Activated naive CD4-positive, alpha-beta T cell treated with Interleukin-2 at 50 U/mL for 16 hours (primary cell): ENCODE measurements at places on chromosomes 12 and 14.

DNA sequence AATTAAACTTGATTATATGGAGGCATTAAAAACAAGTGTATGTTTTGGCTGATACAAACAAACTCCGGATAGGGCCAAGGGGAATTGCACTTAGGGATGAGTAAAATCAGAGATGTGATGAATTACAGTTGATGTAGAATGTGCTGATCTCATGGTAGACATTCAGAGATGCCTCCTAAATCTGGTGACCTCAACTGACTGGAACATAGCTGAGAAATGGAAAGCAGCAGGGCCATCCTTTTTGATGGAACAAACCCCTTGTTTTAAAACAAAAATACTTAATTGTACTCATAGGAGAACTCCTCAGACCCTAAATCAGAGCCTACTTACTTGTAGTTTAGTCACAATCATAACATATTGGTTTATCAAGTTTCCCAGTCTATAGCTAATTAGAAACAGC lies 122.8 kb downstream of the C12orf75 start:
- no peak for DNase-seq

DNA sequence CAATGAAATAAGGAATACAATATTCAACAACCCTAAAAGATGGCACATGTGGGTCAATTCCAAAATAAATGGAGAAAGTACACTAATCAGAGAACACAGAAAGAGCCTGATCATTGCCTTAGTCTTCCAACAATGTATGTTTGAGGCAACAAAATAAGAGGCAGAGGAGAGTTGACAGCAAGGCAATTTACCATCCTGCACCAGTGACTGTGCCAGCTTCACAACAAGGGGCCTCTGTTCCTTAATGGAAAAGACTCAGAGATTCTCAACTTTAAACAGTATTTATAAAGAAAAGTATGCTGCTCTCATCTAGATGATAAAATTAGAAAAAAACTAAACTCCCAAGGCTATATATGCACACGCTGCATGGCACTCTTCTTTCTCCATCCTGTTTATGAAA lies 25.9 kb downstream of the EPS8 start:
- DNase-seq, result no peak

DNA sequence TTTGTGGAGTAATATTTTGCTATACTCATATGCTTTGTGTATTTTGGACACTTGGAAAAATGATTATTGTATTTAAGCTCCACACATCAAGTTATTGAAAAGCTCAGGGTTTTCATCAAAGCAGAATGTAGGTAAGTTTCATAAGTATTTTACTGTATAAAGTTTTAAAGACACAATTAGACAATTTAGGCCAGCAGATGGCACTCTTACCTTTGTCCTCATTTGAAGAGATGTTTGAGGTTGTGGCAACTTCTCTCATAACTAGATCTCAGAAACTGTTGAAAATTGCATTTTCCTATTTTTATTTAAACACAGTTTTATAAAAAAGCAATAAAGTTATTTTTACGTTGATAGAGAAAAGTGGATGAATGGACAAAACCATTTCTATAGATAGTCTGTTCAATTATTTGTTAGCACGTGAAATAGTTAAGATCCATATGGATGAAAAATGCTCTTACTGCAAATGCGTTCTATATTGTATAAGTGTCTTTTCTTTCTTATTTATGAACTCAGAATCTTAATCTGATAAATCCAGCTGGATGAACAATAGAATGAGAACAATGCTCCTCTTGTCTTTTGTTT lies 300.0 kb downstream of the AEBP2 start:
- peak; percentile 15 for DNase-seq

GRCh38 chr12:113416091-113416754 lies 6.0 kb upstream of the SDSL start:
- DNase-seq, result no peak

DNA sequence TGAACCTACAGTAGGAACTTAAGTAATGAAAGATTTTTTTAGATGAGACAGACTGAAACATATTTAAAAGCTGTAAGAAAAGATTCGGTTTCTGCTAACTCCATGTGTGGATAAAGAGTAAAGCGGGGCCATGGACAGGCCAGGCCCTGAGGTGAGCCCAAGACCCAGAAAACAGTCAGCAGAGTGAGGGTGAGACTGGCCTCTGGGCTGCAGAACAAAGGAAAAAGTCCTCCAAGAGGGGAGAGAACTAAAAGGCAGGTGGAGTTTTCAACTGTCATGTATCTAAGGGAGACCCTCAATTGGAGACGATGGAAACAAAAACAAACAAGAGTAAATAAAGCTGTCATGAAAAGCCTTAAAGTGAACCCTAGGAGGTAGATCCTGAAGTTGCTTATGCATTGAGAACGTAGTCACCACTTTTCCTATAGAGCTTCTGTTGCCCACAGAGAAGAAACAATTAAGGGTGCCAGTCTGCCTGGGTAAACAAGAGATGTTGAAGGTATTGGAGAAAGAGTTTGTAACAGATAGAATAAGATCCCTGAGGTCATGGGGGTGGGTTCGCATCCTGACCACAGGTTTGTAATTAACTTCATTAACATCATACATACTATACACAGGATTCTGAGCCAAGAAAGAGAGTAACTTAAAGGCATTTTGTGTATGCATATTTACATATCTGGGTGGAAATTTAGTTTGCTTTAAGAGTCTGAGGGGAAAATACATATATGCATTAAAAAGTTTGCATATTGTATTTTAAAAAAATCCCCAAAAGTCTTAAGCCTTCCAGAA lies 268.7 kb upstream of the PDE3A start:
- no peak for DNase-seq

GRCh38 chr14:103169954-103170353 lies 46.7 kb downstream of the TNFAIP2 start:
- DNase-seq, result no peak

GRCh38 chr12:90030726-90031125 lies 322.1 kb upstream of the ATP2B1 start:
- DNase-seq, result no peak

- DNase-seq, result no peak
Measured at GRCh38 chr12:108981835-108982234, 39.0 kb downstream of the SVOP start.

- no peak for DNase-seq
Measured at GRCh38 chr12:106750524-106750923, 24.0 kb upstream of the RIC8B start.

DNA sequence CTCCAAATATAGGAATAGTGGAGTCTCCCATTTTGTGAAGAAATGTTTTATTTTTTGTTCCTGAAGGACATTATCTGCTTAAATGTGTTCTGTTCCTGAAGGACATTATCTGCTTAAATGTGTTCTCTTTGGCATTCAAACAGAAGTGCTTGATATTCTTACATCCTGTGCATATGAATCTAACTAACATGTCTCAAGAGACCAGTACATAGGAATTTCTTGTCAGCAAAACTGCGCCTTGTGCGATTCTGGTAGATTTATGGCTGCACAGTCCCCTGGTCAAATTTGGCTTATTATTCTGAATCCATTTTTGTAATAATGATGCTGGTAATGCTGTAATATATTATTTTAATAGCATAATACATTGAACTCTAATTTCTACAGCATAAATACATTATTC lies 722.4 kb downstream of the NOVA1 start:
- no peak for DNase-seq

DNA sequence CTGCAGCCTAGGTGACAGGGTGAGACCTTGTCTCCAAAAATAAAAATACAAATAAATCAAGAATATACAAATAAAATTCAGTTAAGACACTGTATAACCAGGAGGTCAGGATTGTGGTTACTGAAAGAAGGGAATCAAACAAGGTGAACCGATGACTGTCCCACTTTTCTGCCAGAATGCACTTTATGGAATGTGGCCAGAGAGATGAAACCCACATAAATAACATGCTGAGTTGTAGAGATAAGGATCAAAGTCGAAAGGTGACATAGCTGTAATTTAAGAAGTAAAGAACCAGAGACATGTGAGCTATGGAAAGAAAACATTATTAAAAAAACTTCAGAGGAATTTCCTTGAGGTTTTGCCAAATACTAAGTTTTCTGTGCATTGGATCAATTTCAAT lies 1098.2 kb upstream of the USP15 start:
- no peak for DNase-seq

DNA sequence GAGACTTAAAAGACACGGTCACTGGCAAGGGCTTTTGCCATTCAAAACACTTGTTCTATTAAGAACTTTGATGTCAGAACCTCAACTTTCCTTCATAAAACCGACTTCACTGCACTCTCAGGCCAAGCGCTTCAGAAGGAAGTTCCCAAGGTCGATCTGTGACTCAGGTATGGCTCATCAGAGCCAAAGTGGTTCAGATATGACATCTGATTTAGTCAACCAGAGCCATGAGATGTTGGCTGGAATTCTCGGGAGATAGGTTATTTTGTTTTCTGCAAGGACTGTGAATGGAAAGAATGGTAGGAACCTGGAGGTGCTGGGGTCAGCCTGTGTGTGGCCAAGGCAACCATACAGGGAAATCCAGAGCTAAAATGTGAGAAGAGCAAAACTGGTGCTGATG lies 445.6 kb downstream of the GLT1D1 start:
- no peak for DNase-seq

- no peak for DNase-seq
Measured at GRCh38 chr14:92644171-92644969, 104.1 kb downstream of the LGMN start.

- no peak for DNase-seq
Measured at GRCh38 chr12:109016016-109016415, 4.9 kb downstream of the SVOP start.

DNA sequence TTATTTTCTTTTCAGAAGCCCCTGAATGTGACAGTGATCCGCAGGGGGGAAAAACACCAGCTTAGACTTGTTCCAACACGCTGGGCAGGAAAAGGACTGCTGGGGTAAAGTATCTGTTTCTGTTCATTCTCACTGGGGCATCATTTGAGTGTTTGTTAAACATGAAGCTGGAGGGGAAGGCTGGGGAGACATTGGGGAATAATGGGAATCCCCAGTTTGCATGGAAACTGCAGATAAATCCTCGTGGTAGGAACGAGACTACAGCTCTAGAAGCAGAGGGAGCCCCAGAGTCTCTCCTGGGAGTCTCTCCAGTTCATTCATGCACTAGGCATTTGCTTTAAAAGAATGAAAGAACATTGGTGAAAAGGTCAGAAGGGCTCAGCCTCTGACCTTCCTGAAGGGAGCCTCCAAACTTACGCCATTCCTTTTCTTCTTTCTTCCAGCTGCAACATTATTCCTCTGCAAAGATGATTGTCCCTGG lies 2.5 kb upstream of the CFAP251 start:
- no peak for DNase-seq

DNA sequence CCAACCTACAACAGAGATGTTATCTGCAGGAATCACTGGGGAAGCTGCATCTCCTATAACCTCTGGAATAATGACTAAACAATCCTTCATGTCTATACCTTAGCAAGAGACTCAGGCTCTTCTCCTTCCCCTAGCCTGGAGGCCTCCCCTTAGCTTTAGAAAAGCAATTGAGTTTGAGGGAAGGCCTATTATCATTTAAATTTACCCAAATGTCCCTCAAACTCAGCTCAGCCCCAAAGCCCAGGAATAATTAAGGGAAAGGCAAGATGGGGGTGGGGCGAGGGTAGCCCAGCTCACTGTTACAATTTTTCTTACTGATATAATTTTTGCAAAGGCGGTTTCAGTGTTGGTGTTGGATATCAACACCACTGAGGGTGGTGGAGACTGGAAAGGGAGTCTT lies 151.4 kb upstream of the EEA1 start:
- DNase-seq, result no peak

GRCh38 chr12:11687528-11687927 lies 38.1 kb downstream of the ETV6 start:
- DNase-seq, result no peak

- DNase-seq, result no peak
Measured at GRCh38 chr12:119578112-119578511, 15.5 kb upstream of the TMEM233 start.

DNA sequence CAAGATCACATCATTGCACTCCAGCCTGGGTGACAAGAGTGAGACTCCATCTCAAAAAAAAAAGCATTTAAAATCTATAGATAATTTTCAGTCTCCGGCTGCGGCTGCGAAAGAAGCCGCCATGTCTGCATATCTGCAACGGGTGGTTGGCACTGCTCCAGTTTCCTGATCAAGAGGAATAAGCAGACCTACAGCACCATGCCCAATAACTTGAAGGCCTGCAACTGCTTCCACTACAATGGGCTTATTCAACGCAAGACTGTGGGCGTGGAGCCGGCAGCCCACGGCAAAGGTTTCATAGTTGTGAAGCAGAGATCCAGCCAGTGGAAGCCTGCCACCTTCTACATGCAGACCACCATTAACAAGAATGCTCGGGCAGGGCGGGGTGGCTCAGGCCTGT lies 30.6 kb upstream of the EID3 start:
- no peak for DNase-seq

- no peak for DNase-seq
Measured at GRCh38 chr12:23066095-23066494, 441.1 kb downstream of the ETNK1 start.

DNA sequence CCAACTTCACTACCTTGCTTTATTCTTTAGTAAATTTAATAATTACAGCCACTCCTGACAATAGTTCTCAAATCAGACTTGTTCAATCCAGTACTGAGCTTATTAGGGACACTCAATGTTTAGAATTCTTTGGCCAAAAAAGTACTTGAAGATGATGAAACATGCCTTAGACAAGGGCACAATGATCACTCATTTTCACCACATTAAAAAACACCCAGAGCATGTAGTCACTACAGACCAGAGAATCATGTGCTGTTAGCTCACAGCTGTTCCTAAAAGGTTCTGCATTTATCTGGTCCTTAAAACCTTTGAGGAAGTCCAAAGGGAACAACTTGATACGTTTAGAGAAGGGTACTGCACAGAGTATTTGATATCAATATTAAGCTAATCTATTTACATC lies 98.7 kb downstream of the INSM2 start:
- DNase-seq, result no peak

DNA sequence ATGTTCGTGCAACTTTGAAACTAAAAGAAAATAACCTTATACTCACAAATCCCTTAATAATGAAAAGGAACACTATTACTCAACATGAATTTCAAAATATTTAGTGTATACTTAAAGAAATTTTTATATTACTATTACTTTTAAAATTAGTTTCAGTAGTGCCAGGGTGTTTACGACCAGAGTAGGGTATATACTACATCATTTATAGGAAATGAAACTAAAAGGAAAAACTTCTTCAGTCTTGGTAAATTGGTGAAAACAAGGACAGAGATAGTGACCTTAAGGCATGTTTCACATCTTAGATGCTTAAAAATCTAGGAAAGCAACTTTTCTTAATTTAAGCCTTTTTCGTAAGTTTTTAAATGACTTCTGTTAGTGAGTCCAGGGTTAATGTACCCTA lies 4.5 kb downstream of the USP15 start:
- no peak for DNase-seq
